Fibroblast of skin of abdomen (primary cell): ENCODE measurements at places on chromosomes 6 and 20.

GRCh38 chr20:11320033-11320432 lies 597.7 kb upstream of the BTBD3 start:
- no peak for DNase-seq

DNA sequence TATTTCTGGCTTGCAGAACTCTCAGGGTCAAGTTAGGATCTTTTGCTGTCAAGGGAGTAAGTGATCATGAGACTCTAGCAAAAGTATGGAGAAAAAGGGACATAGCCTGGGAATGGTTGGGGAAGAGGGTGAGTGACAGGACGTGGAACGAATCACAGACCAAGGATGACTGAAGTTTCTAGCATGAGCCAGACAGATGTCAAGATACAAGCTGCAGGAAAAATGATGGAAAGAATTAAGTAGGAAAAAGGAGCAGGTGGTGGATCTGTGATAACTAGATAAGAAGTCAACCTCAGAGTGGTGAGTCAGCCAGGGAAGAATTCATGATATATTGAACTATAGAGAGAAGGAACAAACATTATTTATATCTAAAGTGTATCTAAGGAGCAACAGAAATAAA lies 159.8 kb upstream of the SYNDIG1 start:
- peak; percentile 65 for DNase-seq

- DNase-seq = no peak
These were observed 122.0 kb downstream of the CDK19 start for GRCh38 chr6:110693296-110693695.

GRCh38 chr6:139829576-139829975 lies 455.1 kb upstream of the CITED2 start:
- DNase-seq = no peak

DNA sequence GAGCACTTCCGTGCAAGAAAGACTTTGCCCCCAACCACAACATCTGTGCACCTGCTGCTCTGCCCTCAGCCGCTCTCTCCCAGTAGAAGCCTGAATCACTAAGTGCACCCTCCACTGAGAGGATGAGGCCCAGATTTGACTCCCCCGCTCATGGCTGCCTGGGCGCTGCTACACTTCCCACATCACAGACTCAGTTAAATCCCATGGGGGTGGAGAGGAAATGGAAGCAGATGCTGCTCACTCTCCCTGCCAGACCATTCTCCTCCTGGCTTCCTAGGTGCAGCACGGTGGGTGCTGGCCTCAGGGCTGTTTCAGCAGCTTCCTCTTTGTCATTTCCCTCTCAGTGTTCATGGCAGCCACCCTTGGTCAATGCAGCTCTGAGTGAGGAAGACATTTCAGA lies 4.8 kb downstream of the CST5 start:
- DNase-seq = no peak

DNA sequence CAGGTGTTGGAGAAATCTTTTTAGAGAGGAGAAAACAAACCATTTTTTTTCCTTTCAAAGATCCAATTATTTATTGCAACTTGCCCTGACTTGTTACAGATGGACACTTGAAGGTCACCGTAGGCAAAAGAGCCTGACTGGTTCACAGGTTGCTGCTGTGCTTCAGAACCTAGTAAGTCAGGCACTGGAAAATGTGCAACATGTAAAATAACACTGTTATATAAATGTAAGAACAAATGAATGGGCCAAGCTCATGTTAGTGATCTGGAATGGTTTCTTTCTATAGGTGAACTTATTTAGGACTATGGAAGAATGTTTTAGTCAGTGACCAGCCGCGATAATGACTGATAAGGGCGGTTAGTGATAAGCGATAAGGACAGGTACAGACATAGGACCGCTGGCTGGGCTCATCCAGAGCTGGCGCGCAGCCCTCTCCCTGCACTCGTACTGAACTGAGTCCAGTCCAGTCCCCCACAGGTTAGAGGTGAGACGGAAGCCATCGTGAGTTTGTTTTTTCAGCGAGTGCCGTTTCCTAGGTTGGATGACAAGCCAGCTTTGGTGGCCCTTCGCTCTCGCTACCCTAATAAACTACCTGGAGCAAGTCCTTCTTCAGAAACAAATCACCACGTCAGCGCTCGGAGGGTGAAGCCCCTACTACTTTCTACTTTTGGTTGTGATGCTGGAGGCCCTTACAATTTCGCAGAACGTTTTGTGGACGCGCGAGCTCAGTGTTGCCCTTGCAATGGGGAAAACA lies 94.4 kb upstream of the PRDM1 start:
- no peak for DNase-seq

GRCh38 chr20:47802975-47803374 lies 17.7 kb upstream of the SULF2 start:
- no peak for DNase-seq

DNA sequence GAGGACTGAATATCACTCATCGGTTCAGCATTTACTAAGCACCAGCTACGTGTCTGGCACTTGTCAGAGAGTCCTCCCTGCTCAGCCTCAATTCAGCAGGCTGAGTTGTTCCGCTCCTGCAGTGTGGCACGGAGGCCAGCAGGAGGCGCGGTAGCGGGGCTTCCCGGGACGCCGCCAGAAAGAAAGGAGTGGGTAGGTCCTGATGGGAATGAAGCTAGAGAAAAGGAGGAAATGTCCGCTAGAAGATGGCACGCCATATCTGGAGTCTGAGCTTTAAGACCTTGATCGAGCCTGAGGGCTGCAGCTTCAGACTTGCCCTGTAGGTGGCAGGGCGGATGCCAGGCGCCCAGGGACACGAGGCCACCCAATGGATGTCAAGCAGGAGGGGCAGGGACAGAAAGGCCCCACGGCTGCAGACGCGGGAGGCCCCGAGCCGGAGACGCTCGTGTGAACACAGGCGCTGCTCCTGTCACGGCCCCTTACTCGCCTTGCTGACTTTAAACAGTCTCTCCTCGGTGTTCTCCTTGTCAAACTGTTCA lies 18.7 kb downstream of the SERPINB6 start:
- peak; percentile 88 for DNase-seq

- DNase-seq = no peak
These were observed 514.5 kb downstream of the PREX1 start for GRCh38 chr20:48313324-48313723.

- DNase-seq = no peak
These were observed 79.3 kb downstream of the PTCHD4 start for GRCh38 chr6:48031711-48032110.

- DNase-seq = peak; percentile 65
These were observed 715 bp downstream of the SOX12 start for GRCh38 chr20:325889-326644.

- DNase-seq = no peak
These were observed 406.2 kb upstream of the JAG1 start for GRCh38 chr20:11080010-11080409.

- DNase-seq = no peak
These were observed 35.7 kb downstream of the FRMD1 start for GRCh38 chr6:168043193-168043847.

DNA sequence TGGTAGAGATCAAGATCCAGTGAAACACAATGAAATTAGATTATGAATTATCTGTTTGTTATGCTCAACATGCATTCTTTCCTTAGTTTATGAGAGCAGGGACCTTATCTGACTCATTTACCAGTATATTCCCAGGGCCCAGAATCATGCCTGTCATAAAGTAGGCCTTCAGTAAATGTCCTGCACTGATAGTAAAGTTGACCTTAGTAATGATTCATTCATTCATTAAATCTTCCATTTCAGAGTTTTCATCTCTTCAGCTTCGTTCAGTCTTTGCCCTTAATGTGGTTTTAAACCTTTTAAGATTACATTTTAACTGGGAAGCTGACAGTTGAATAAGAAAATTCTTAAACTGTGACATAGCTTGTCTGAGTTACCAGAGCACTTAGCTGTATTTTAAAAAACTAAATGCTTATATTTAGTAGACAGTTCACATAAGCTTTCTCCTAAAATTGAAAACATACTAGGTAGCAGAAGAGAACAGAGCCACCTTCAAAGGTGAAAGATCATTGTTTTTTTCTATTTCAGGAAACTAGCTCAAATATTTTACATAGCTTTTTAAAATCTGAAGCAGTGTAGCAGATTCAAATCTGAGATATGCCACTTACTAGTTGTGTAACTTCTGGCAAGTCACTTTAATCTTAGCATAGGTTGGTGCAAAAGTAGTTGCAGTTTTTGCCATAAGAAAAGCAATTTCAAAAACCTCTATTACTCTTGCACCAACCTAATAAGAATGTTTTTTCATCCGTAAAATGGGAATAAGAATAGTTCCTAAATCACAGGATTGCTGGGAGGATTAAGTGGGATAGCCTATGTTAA lies 41.4 kb downstream of the MCM8 start:
- DNase-seq = no peak
